ENCODE measurements at places on chromosomes 7 and 10.

GRCh38 chr7:4201566-4201965 is 480.5 kb upstream of the FOXK1 start:
- no peak for DNase-seq

DNA sequence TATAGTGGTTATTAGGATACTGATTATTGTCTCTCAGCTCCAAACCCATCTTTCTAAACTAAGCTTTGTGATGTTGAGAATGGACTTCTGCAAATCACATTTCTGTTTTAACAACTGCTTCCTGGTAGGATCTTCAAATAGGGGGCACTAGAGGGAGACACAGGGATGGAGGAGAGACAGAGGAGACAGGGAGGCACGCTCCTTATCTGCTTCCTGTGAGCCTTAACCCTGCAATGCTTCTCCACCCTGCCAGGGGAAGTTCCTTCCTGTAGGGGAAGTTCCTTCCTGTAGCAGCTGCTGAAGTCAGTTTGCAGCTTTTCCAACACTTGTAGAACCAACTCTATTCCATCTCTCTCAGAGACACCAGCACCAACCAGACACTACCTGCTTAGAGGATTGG is 847.2 kb downstream of the CCSER2 start:
- DNase-seq = no peak

DNA sequence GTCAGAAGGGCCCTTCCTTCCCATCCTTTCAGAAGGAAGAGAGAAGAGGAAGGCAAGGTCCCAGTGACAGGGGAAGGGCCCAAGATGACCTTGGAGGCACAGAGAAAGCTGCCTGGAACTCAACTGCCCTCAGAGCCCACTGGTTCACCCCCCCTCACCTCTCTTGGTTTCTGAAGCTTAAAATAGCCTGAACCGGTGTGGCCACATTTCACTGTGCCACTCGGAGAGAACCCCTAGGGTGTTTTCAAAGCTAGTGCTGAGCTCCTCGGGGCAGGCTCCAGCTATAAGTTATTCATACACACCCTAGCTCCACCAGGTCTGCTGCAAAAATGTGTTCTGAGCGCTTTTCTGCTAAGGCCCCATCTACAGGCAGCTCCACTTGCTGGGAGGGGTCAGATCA is 60.9 kb upstream of the ADRB1 start:
- no peak for DNase-seq

DNA sequence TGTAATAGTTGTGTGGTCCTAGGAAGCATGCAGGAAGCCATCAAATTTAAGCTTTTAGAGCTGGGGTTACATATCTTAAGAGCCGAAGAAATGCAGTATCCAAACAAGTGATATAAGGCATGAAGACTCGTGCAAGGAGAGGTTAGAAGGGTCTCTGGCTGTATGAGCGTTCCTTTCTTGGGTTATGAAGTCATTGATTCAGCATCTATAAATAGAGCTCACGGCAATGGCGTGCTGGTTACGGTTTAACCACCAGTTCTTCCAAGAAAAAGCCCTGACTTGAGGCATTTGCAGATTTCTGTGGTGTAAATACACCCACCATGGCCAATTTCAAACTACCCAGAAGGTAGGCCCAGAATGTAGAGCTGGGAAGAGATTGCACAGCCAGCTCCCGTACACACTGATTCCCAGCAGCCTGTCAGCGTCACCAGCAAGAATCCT is 72.0 kb upstream of the KAT6B start:
- no peak for DNase-seq

- DNase-seq = no peak
Measured at GRCh38 chr7:15561835-15562234, at the start of gene AGMO. Gene AGMO, minus strand, starts transcription at chr7:15562015.

DNA sequence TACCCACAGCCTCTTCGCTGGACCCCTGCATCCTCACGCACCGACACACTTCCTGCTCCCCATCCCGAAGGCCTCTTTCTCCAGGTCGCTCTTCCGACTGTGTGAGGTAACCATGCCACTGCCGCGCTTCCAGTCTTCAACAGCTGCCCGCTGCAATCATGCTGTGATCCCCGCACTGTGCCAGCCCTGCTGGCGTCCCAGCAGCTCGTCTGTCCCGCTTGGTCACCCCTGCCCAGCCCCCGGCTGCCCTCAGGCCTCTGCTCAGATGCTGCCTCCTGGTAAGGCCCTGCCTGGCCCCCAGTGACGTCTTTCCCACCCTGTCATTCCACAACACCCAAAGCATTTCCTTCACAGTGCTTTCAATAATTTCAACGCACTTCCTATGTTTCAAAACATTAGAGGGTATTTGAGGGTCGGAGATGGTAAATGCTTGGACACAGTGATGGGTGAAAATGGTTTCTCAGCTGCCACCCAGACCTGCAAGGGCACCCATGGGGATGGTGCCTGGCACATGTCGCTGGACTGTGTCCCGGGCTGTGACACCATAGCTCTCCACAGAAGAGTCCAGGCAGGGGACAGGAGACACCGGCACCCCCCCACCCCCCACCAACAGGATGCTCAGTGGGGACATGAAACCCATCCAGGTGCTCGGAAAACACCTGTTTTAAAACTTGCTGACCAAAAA is 125.2 kb downstream of the MAD1L1 start:
- DNase-seq = no peak

DNA sequence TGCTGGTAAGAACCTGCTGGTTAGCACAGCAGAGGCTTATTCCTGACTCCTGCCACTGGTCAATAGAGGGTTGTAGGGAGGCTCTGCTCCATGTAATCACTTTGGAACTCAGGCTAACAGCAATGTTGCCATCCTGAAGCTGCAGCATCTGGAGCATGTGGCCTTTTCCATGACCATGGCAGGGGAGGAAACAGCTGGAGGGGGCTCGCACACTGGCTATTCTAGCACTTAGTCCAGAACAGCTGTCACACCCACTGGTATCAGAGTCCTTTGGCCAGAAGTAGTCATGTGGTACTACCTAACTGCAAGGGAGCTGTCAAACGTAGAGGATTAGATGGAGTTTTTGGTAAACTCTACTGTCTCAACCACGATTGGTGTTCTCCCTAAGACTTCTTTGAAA is 450.0 kb downstream of the RPS24 start:
- DNase-seq = no peak

- no peak for DNase-seq
Measured at GRCh38 chr7:12494687-12495024, 75.9 kb upstream of the SCIN start.

DNA sequence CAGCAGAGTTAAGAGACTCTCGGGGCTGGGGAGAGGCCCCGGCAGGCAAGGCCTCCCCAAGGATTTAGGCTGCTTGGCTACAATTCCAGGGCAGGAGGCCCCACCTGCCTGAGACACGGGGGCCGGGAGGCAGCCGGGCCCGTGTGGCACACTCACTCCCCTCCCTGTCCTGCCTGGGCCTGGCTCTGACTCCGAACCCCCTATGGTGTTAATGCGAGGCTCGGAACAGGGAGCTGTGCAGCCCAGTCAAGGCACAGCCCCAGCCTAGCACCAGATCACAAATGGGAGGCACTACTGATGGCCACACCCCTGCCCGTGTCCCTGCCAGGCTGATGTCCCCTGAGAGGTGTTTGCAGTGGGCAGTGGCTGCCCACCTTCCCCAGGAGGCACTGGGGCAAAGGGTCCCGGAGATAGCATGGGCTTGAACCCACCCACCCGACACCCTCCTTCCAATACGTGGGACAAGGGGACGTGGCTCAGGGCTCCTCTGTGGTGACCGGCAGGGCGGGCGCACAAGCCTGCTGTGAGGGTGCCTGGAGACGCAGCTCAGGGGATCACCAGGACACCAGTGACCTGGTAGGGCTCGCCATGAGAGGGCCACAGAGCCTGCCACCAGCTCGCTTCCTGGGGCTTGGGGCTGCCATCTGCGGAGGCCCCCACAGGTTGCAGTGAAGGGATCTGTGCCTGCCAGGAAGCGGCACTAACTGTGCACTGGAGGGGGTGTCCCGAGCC is 37.0 kb downstream of the DPYSL4 start:
- DNase-seq = no peak

GRCh38 chr7:135944753-135945152 is 32.4 kb downstream of the MTPN start:
- DNase-seq = no peak

GRCh38 chr10:11097686-11098085 is 80.0 kb downstream of the CELF2 start:
- no peak for DNase-seq

DNA sequence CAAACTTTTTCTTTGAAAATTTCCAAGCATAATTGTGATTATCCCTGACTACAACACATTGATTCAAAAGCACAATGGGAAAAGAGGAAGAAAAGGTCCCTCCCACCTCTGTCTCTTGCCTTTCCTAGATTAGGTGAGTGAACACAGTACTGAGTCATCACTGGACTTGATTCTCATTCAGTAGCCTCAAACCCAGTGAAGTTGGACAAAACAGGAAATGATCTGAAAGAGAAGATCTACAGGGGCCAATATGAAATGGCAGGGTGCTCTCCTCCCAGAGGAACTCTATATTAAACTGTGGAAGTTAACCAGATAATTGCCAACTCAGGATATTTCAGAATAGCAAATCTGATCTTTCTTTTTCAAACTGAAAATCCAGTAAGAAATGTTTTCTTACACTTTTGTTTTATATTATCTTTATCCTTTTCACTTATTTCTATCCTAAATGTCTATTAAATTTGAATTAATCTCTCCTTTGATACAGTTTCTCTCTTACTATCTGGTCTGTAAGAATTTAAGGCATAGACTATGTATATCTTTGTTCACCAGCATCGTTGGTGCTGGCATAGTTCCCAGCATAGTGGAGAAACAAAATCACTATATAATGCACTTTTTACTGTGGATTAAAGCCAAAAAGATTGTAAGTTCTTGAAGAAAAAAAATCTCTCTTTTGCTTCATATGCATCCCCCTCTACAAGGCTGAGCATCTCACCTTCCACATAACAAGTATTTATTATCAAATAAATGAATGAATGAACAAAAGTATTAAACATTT is 41.4 kb upstream of the IKZF1 start:
- DNase-seq = no peak

Measured in CD4-positive, alpha-beta T cell treated with Interleukin-1 beta for 1 hour (primary cell).